ENCODE measurements at places on chromosomes 5 and 9. TPM values are rescaled to one million over a fixed set of nuclear protein-coding genes. Genes with fewer than 3 reads are reported as not detected.

DNA sequence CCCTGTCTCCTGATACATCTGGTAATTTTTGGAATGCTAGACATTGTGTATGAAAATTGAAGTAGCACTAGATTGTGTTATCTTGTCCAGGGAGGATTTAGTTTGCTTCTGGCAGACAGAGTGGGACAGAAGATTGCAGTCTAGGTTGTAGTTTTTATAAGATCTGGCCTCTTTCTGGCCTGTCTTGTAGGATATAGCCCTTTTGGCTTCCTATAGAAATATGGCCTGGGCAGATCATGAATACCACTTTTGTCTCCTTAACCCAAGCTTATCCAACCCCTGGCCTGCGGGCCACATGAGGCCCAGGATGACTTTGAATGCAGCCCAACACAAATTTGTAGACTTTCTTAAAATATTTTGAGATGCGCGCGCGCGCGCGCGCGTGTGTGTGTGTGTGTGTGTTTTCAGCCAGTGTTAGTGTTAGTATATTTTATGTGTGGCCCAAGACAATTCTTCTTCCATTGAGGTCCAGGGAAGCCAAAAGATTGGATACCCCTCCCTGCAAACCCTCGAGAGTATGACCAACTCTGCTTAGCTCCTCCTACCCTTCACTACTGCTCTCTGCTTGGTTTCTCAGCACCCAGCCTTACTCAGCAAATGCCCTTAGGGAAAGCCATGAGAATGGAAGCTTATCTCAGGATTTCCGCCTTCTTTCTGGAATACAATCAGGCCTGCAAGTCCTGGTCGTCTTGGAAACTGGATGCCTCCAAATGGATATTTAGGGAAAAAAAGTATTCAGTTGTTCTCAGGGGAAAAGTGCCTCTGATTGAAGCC is 26.5 kb downstream of the ANKRD33B start:
- no peak for DNase-seq

DNA sequence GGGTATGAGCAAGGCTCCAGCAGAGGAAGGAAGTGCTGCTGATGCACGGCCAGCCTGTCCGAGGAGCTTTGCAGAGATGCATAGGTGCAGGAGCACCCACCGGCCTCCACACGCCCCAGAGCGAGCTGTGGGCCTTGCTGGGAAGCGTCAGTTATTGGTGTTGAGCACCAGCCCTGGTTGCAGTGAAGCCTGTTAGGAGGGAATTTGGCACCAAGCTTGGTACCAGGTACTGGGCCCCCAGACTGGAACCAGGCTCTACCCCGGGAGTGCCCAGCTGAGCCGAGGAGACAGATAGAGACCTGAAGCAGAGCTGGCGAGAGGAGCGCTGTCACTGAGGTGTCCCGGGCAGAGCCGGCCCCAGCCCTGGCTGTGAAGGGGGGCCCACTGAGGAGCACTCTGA is 5.2 kb downstream of the TCF7 start:
- no peak for DNase-seq

- DNase-seq = no peak
These were observed 14.4 kb downstream of the ACTL7A start for GRCh38 chr9:108876425-108876824.

The SV2C gene
- not detected for polyA plus RNA-seq
